Activated CD4-positive, alpha-beta T cell treated with anti-CD3 and anti-CD28 coated beads for 24 hours (primary cell): ENCODE measurements at places on chromosomes 16 and 17.
A peak's percentile ranks its signal among the peaks of the same experiment; 100 is the strongest.

- no peak for DNase-seq
These were observed 165.8 kb downstream of the CHD9 start for GRCh38 chr16:53220585-53220984.

DNA sequence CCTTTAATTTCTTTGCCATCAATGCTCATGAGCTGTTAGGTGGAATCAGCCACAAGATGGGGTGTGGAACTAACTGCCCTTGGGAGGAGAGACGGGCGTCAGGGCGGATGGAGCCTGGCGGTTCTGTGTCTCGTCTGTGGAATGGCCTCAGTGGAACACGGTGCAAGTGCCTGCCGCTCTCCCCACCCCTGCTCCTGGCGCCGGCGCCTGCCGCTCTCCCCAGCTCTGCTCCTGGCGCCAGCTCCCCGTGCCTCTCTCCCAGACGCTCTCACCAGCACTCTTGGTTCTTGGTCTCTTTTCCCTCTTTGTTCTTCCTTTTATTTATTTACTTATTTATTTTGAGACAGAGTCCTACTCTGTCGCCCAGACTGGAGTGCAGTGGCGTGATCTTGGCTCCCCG, 13.2 kb upstream of the RPL13 start:
- DNase-seq = no peak

DNA sequence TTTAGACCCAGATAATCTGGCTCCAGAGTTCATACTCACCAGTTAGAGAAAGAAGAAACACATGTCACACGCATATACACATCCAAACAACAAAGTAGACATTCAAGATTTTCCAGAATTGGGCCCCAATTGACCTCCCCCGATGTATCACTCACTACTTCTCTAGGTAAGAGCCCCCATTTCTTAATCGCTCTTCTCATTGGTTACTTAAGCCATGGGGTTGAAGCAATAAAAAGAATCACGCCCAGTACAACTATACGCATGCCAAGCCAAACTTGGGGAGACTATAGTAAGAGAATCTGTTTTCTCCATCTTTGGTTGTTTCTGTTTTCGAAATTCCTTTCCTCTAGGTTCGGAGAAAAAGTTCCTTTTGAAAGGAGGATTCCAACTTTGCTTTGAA, 565 bp downstream of the DDX52 start:
- no peak for DNase-seq

- DNase-seq = no peak
These were observed 13.9 kb downstream of the JPT2 start for GRCh38 chr16:1691956-1692355.

DNA sequence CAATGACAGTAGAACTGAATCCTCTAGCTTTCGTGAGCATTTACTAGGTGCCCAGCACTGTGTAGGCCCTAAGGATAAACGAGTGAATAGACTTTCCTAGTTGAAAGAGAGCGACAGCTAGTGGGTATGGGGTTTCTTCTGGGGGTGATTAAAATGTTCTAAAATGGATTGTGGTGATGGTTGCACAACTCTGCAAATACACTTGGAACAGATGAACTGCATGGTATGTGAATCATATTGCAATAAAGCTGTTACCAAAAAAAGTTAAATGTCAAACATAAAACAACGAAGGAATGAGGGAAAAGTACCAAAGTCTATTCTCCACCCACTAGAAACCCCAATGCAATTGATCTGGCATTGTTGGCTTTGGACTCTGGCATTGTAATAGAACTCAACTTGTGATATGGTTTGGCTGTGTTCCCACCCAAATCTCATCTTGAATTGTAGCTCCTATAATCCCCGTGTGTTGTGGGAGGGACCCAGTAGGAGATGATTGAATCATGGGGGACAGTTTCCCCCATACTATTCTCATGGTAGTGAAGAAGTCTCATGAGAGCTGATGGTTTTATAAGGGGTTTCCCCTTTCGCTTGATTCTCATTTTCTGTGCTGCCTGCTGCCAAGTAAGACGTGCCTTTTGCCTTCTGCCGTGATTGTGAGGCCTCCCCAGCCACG, 70.5 kb downstream of the MARF1 start:
- DNase-seq = peak; percentile 13

DNA sequence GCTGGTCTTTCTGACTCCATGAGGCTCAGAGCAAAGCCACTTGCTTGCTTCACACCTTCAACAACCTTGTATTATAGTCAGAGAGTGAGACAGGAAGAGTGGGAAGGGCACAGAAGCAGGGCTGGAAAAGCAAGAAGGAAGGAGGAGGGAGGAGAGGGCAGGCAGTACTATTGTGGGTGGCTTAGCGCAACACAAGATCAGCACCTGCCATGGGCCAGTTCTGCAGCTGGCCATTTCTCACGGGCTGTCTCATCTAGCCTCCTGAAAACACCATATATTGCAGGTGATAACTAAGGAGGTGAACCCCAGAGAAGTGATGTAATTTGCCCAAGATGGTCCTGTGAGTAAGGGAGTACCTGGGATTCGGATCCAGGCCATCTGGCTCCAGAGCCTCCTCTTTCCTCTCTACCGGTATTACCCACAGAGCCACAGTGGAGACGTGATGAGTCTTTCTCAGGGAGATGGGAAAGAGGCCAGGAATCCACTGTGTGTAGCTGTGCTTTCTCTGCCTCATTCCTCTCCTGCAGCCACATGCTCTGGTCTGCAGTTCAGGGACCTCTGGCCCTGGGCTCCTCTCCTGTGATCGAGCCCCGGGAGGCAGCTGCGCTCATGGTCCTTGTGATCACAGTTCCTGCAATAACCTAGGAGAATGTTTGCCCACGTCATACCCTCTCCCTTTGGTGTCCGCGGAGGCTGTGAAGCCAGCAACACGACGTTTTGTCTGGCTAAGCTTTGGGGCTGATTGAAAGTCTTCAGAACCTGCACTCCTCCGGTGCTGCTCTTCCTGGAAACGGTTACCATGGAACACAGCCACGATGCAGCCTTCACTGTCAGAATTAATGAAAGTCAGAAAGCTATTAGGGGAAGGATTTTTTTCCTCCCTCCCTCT, 178.1 kb upstream of the CCL2 start:
- DNase-seq = no peak

DNA sequence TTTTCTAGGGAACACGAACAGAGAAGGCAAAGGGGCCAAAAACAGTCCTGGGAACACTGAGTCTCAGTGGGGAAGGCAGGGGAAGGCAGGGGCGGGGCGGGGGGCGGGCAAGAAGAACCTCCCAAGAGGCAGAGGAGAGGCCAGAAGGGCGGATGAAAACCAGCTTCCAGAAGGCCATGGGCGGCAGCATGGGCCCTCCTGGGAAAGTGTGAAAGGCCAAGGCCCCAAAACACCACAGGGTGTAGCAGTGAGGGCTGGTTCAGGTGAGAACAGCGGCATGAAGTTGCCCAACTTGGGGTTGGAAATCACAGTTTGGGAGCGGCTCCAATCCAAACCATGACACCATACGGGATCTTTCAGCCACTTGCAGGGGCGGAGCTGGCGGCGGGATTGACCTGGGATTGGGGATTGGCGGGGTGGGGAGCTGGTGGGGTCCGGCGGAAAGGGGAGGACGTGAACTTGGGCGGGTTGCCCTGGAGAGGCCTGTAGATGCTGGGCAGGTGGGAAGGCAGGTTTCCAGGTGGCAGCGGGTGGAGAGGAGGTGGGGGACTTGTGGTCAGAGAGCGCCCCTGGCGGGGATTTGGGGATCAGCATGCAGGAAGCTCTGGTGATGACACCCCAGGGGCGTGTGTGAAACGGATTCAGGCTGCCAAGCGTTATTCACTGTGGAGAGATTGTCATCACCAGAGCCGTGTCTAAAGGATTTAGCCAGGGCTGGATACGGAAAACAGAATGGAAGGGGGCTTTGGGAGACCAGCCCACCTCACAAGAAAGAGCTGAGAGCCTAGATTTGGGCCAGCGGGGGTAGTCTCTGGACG, 80.9 kb downstream of the ARHGAP23 start:
- DNase-seq = peak; percentile 70

GRCh38 chr16:86681031-86681756, 102.8 kb downstream of the FOXL1 start:
- DNase-seq = no peak

GRCh38 chr17:81272616-81273015, 22.5 kb downstream of the SLC38A10 start:
- DNase-seq = no peak

DNA sequence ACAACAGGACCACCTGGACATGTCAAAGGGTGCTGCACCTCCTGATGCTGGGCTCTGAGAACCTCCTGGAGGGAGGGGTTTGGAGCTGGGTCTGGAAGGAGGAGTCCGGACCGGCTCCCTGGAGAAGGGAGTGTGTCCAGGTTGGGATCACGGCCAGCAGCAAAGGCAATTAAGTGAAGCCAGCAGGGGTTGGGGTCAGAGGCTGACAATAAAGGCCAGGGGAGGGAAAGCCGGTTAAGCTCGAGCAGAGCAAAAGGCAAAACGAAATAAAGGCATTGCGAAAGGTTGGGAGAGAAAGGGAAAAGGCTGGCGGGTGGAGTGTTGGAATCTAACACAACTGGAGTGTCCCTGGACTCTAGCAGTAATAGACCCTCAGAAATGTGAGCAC, 992 bp upstream of the CACNG4 start:
- no peak for DNase-seq

DNA sequence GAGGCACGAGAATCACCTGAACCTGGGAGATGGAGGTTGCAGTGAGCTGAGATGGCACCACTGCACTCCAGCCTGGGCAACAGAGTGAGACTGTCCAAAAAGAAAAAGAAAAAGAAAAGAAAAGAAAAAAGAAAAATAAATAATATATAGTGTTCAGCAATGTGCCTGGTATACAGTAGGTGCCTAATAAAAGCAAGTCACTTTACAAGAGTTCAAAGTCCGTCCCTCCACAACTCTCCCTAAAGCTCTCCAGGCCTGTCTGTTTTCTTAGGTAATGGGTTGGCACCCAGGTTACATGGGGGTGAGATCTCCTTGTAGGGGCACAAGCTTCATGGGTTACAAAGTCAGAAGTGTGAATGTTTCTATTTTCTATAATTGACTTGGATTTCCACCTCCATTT, 16.6 kb upstream of the ANKRD40CL start:
- no peak for DNase-seq

DNA sequence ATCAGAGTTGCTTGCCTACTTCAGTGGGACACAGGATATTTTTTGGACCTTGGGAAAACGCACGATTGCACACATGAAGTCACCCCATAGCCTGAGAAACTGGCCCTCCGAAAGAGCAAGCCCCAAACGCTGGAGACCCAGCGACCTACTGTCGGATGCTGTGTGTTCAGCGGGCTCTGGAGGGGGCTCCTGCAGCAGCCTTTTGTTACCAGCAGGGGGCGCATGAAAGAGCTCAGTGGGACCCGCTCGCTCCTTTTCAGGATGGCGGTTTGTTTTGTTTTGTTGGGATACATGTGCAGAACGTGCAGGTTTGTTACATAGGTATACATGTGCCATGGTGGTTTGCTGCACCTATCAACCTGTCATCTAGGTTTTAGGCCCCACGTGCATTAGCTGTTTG, 28.4 kb downstream of the MYH3 start:
- DNase-seq = no peak

DNA sequence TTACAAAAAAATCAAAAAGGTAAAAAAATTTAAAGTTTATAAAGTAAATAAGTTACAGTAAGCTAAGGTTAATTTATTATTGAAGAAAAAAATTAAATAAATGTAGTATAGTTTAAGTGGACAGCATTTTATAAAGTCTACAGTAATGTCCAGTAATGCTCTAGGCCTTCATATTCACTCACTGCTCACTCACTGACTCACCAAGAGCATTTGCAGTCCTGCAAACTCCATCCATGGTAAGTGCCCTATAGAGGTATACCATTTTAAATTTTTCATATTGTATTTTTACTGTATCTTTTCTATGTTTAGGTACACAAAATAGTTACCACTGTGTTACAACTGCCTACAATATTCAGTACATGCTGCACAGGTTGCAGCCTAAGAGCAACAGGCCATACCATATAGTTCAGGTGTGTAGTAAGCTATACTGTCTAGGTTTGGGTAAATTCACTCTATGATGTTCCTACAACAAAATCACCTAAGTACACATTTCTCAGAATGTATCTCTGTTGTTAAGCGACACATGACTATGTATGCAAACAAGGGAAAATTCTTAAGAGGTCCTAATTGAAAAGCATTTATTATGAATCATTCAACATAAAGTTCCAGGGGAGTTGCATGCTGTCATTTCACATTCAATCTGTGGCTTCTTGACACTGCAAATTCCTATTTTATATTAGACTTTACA, 92.3 kb downstream of the SPAG9 start:
- DNase-seq = no peak

GRCh38 chr17:41907185-41907556, 11.6 kb downstream of the ACLY start:
- DNase-seq = no peak

- no peak for DNase-seq
These were observed 12.8 kb downstream of the BAHCC1 start for GRCh38 chr17:81408049-81408448.

- DNase-seq = no peak
These were observed 23.4 kb downstream of the ITGAE start for GRCh38 chr17:3777366-3778120.

GRCh38 chr16:87740441-87740840, 25.3 kb downstream of the KLHDC4 start:
- DNase-seq = no peak

GRCh38 chr17:58535431-58535830, 21.0 kb upstream of the MTMR4 start:
- no peak for DNase-seq
